ENCODE measurements at places on chromosomes 7 and 10.

GRCh38 chr10:34119456-34119855 lies 695.6 kb downstream of the PARD3 start:
- DNase-seq = no peak

GRCh38 chr10:93991596-93992284 lies 2.0 kb upstream of the PLCE1 start:
- no peak for DNase-seq

DNA sequence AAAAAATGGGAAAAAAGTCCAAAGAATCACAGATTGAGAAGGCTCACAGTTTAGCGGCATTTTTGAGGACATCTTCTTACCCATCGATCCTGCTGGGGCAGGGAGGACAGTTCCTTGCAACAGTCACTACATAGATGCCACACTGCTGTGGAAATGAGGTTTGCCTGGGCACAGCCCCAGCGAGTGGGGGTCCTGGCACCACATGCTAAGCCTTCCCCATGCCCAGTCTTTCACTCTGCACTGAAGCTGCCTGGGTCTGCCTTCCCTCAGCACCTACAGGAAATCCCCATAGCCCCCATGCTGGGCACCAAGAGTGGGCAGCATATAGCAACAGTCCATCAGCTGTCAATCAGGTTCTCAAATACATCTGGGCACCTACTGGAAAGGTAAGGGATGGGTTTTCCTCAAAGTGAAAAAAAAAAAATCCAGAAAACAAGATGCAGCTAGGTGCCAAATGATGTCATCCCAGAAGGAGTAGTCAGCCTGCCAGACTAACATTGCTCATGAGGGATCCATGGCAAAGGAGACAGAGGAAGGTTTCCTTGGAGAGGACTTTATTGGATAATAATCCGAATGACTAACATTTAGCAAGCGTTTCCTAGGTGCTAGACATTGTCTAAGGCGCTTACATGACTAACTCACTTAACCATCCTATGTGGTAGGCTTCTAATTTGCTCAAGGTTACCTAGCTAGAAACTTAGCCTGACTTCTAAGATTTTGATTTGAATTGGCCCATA lies 125.7 kb upstream of the CXCL12 start:
- DNase-seq = no peak

- no peak for DNase-seq
These were observed 69.2 kb downstream of the SDK1 start for GRCh38 chr7:3370068-3370830.

DNA sequence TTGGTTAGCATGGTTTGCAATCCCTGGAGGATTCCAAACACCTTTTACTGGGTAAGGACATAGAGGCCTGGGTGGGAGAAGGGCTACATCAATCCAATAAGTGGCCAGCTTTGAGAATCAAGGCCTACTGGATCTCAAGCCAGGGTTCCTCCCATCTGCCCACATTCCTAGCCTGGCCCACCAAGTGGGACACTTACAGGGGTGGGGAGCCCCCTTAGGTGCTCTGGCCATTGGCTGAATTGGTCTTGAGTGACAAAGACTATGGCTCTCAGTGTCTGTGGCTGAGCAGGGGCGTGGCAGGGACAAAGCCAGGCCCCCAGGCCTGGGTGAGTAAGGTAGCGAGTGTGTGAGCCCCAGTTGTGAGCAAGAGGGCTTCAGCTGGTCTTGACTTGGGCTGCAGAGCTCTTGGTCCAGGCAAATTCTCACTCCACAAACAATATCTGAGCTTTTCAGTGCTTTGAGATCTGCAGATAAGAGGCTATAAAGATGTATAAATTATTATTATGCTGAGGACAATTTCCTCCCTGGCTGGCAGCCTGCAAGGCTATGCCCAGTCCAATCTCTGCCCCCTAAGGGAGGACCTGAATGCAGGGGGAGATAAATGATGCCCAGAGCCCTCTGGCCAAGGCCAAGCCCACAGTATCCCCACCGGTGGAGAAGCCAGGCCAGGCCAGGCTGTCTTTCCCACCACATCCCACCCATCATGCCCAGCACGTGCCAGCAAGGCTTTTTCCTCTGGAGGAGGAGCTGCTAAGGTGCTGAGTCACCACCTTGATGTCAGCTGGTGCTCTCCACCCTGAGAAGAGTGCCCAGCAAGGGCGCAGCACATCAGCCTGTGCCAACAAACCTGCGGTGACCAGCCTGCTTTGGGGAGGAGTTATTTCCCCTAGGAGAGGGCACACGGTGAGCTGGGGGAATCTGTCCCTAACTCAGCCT lies 80.7 kb upstream of the DUSP5 start:
- DNase-seq = no peak

GRCh38 chr7:76283254-76284159 lies 19.0 kb upstream of the HSPB1 start:
- no peak for DNase-seq

- no peak for DNase-seq
These were observed 5.3 kb downstream of the CPXM2 start for GRCh38 chr10:123886292-123886691.

DNA sequence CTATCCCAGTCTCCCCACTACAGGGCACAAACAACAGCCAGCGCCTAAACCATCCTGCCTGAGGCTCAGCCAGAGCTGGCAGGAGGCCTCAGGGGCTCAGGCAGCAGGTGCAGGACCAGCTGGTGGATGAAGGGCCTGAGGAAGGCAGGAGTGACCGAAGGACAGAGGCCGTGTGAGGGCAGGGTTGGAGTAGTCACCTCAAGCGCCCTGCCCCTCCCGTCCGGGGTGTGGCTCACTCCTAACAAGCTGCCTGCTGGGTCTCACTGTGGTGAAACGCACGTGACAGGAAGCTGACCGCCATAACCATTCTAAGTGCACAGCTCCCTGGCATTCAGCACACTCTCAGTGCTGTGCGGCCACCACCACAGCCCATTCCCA lies 281.1 kb downstream of the ELFN1 start:
- DNase-seq = peak; percentile 10

DNA sequence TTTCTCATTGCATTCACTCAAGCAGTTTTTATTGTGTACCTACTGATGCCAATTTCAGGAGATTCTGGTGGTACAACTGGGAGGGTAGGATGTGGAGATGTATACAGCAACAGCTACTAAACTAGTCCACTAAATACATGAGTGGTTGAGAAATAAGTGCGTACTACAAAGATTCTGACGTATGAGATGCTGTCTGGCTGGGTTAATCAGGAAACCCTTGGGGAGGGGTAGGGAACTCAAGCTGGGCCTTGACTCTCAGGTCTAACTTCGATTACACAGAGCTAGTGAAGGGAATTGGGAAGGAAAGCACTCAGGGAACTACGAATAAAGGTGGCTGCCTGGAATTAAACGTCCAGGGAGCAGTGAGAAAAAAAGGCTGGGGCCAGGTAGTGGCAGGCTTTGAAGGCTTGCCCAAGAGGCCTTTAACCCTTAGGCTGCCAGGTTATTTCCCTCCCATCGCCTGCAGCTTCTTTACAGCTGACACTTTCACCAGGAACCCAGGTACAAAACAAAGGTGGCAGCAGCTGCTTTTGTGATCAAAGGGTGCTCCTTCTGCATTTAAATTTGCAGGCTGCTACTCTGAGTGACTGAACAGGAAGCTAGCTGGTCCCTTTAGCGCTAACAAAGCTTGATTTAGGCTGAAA lies 3.2 kb downstream of the MMS19 start:
- DNase-seq = no peak

DNA sequence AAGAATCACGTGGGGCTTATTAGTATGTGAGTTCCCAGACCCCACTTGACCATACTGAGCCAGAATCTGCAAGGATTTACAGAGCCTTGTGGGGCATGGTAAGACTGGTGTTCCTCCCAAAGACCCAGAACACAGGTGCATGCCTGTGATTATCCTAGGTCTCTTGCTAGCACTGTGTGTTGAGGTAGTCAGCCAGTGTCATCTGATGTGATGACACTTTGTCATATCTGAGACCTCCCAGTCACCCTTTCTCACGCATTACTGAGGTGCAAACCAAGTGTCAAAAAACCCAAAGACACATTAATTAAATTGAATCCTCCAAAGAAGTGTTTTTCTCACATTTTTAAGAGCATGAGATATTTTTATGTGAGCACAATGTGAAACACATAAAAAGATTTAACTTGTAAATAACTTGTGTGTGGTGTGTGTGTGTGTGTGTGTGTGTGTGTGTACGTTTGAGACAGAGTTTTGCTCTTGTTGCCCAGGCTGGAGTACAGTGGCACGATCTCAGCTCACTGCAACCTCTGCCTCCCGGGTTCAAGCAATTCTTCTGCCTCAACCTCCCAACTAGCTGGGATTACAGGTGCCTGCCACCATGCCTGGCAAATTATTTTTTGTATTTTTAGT lies 162.0 kb upstream of the PRPS1L1 start:
- no peak for DNase-seq

DNA sequence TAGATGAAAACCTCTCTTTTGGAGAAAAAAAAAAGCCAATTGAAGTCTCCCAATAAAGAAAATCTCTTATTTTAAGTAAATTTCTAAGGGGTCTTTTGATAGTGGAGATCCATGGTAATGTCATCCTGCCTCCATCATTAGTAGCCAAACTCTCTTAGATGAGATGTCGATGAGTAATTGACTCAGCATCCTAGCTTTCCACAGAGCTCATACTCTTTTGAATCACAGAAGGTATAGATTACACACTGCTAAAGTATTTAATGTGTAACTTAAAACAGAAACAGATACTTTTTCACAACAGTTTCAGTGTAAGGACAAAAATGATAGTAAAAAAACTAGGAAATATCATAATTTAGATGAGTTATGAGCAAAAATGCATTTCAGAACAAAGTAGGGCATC lies 19.4 kb downstream of the MAGI2 start:
- DNase-seq = no peak

GRCh38 chr7:144936314-144936713 lies 100.5 kb upstream of the TPK1 start:
- no peak for DNase-seq

DNA sequence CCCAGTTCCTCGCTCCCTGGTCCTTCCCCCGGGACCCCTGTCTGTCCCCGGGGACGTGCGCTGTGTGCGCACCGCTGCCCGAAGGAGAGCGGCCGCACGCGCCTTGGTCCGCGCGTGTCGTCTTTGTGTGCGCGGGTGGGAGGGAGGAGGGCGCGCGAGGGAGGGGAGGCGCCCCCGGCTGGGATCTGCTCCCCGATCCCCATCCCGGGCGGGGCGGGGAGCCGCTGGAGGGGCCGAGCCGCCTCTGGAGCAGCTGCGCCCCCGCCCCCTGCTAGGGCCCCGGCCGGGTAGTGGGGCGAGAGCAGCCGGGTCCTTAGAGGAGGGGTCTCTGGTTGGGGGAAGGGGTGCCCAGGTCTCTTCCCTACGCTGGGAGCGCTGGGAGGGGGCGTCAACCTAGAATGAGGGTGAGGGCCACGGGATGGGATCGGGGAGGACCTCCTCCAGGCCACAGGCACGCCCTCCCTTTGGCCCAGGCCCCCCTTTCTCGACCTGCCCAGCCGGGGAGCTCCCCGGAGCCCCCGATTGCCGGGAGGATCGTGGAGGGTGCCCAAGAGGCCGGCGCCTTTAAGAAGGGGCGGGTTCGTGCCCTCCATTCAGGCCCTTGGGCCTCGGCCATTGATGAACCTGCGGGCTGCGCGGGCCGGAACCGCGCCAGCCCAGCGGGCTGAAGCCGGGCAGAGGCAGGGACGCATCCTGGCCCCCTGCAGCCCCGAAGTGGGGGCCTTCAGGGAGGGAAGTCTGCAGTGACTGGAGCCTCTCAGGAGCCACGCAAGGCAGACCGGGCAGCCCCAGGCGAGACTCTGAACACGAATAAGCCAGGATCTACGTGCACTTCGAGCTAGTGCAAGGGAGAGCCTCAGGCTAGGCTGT lies 678 bp downstream of the SH2B2 start:
- DNase-seq = peak; percentile 19

GRCh38 chr10:131453721-131454634 lies 142.5 kb upstream of the TCERG1L start:
- peak; percentile 77 for DNase-seq

- no peak for DNase-seq
These were observed 109.1 kb downstream of the ARL4A start for GRCh38 chr7:12796397-12797127.

DNA sequence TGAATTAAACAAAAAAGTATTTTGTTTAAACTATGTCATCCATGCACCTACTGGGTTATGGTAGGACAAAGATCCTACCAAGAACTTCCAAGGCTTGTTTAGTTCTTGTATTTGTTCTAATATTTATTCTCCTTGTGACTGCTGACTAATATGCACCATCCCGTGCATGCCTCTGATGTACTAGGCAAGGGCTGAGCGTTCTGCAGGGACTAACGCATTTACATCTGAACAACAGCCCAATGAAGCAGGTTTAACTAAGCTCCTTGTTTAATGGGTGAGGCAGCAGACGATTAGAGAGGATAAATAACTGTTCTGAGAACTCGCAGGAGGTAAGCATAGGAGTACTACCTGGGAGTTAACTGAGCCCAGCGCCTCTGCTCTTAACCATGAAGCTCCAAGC lies 64.9 kb downstream of the KIAA1549 start:
- DNase-seq = no peak

DNA sequence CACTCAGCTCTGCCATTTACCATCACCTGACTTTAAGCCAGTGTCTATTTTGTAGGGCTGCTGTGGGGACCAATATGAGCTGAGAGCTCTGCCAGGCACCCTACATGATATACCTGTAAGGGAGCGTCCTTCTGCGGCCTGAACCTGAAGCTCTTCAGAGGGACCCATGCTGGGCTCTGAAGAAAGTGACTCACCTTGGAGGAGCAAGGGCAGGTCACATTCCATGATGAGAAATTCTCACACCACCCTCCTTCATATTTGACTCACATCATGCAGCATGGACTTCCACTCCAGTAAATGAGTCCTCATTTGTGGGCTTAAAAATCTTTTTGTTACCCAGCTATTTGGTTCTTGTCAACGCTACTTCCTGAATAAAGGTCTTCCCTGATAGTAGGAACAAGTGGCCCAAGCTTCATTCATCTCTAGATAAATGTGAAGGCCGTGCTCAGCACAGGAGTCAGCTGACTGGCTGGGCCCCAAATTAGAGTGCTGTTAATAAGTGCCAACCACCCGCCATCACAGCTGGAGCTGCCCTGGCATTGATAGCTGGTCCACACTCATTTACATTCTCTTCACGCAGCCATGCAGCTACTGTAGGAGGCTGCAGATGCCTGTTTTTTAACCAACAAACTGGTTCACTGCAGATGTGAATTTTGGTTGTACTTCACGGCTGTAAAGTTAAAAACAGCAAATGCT lies 78.4 kb downstream of the RNF216 start:
- DNase-seq = no peak

DNA sequence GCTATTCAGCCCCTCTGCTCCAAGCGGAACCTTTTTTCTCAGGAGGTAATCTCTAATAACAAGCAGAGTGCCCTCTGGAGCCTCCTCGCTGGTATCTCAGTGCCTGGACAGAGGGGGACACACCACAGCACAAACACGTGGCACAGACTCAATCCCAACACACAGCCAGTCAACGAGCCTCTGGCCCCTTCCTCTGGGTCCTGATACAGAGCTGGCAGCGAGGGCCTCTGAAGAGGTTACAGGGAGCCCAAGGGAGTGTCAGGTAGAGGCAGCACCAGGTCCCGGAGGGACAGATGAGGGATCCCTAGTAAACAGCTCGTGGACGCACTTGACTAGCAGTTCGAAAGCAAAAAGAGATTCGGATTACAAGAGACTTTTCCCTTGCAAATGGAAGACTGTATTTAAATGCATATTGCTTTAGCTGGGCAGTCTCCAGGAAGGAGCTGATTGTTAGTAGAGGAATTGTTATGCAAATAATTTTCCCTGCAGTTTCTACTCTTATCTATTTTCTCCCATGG lies 14.1 kb downstream of the CXCL12 start:
- DNase-seq = no peak

- no peak for DNase-seq
These were observed 80.9 kb downstream of the FRMPD2 start for GRCh38 chr10:48193556-48193955.
